ENCODE measurements at places on chromosomes 3 and 15. TPM values are rescaled to one million over a fixed set of nuclear protein-coding genes. Genes with fewer than 3 reads are reported as not detected.

DNA sequence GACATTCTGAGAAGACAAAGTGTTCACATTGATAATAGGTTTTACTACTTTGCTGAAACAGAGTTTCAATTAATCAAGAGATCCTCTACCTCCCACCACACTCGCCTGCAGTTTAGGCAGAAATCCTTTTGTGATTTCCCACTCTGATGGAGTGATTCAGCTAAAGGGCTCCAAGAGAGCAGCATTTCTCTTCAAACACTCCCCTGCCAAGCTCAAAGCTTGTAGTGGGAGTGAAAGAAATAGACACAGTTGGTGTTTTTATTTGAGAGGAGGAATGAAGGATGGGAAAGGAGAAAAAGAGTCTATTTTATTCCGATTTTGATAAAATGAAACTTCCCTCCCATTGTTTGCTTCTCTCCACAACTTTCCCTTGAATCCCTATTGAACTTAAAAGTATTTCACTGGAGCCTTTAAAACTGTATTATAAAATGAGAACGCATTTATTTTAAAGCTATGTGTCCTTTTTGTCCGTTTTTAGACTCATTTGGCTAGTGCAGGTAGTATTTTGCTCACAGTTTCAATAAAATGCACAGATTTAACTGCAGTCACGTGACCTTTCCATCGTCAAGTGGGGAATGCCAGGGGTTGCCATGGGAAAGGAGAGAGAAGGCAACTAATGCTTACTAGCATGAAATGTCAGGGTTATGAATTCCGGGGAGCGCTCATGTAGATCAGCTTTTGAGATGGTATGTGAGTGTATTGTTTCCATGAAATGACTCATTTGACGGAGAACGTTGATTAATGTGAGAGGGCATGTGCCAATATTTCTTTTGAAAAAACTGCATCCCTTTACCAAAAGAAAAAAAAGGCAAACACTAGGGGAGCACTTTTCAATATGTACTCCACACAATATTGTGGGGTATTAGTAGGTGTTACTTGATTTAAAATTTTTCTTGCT, 7.7 kb upstream of the OSBPL11 start:
- no peak for DNase-seq

DNA sequence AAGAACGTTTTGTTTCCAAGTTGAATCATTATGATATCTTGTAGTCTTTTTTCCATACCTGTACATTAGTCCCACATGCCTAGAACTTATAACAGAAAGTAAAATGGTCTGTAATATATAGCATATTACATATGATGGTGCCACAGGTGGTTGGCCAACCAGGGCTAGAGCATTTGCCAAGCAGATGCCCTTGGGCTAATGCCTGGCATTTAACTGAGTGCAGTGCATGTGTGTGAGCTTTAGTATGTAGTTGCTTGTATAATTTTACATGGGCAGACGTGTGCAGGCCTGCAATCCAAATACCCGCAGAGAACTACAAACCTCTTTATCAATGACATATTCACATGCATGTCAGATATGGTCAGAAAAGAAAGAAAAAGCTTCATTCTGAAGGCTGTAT, 27.5 kb downstream of the THSD4 start:
- no peak for DNase-seq

DNA sequence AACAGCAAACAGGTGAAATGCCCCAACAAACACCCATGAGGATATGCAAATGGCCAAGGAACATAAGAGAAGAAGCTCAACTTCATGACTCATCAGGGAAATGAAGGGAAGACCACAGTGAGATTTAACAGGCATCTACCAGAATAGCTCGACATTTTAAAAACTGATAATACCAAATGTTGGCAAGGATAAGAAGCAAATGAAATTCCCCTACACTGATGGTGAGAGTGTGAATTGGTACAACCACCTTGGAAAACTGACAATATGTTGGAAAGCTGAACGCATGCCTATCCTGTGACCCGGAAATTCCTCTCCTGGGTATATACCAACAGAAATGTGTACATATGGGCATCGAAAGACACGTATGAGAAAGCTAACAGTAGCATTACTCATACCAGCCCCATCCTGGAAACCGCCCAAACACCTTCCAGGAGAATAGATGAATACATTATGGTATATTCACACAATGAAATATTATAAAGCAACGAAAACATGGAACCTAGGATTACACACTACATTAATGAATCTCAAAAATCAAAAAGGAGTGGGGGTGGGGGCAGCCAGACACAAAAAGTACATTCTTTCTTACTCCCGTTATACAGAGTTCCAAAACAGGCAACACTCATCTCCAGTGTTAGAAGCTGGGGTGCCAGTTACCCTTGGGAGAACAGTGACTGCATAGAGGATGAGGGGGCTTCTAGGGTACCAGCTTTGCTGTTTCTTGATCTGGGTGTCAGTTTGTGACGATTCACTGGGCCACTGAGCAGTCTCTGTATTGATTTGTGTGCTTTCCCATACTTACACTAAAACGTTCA, 16.9 kb downstream of the RFTN1 start:
- no peak for DNase-seq

DNA sequence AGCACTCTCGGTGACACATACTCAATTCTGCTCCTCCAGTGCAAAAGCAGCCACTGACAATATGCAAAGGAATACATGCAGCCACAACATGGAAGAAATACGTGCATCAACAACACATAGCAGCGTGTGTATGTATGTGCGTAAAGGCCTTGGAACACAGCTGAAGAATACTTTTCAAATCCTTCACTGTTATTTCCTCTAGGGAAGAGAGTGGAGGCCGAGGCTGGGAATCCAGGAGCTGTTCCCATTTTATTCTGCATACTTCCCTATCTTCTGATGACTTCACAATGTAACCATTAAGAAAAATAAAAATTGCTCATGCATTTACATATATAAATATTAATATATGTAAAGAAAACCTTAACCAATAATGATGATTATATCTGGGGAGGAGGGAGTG, 36.6 kb upstream of the MGLL start:
- no peak for DNase-seq

DNA sequence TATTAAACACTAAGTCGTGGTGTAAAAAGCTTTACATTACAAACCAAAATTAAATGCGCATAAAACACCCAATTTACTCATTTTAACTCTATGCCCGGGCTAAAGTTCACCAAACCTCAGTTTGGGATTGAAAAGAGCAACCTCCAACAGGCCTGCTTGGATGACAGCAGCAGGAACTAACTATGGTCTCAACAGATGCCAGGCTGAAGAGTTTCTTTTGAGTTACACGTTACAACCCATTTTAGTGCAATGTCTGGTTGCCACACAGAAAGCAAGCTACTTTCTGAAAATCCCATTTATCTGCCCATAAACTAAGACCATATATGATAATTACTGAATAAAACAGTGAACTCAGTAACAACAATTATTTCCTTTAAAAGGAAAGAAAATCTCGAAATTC, 2.2 kb downstream of the SATB1 start:
- no peak for DNase-seq

GRCh38 chr15:68377766-68378165, 54.2 kb downstream of the ITGA11 start:
- no peak for DNase-seq

GRCh38 chr3:30790150-30790549, 104.3 kb downstream of the GADL1 start:
- no peak for DNase-seq

The SAMMSON gene
- total RNA-seq = not detected

The HHATL gene
- not detected for total RNA-seq
